ENCODE measurements at places on chromosomes 6 and 20. TPM values are rescaled to one million over a fixed set of nuclear protein-coding genes. Genes with fewer than 3 reads are reported as not detected.
A peak's percentile ranks its signal among the peaks of the same experiment; 100 is the strongest.

GRCh38 chr20:57672164-57672563 lies 37.7 kb downstream of the PMEPA1 start:
- no peak overlapping the region for H3K4me3 ChIP-seq
- no peaks in the 10 kb centered on the region for H3K27me3 ChIP-seq
- no peak overlapping the region for H3K27ac ChIP-seq
- H3K36me3 ChIP-seq: no peaks in the 10 kb centered on the region
- peaks cover 5% of the 10 kb centered on the region for H3K4me1 ChIP-seq

GRCh38 chr6:21084656-21085055 lies 508.9 kb upstream of the SOX4 start:
- no peaks in the 10 kb centered on the region for H3K36me3 ChIP-seq
- H3K4me3 ChIP-seq: no peak overlapping the region
- no peaks in the 10 kb centered on the region for H3K27me3 ChIP-seq
- H3K4me1 ChIP-seq: no peaks in the 10 kb centered on the region
- no peak for DNase-seq

DNA sequence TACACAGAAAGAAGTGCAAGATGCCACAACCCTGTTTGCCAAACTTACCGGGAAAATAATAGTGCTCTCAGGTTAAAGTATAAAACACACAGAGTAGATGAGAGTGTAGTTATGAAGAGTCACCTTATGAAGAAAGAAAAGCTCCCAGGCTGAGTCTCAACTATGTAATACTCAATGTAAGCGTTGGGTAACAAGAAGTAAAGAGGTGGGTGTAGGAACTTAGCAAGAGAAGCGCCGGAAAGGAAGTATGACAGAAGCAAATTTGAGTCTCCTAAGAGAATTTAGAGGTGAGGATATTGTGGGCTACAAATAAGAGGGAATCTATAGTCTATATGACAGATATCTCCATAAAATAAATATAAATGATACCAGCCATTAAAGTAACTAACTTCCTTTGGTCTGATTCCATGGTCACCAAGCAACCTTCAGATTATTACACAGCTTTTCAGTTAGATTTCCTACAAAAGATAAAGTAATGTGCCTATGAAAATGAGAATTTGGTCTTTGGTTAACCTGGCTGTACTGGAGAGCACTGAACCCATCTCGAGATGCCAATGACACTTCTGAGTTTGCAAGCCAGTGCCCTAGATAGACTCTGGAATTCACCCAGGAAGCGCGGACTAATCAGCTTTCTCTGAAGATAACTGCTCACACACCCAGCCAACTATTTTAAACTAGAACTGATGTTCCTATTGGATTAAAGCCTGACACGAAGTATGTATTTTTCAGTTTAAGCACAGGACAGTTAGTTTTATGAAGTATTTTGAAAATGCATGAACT lies 1.8 kb downstream of the TUBE1 start:
- no peaks in the 10 kb centered on the region for H3K36me3 ChIP-seq
- H3K4me1 ChIP-seq: no peaks in the 10 kb centered on the region
- no peaks in the 10 kb centered on the region for H3K27me3 ChIP-seq
- no peak overlapping the region for H3K4me3 ChIP-seq

DNA sequence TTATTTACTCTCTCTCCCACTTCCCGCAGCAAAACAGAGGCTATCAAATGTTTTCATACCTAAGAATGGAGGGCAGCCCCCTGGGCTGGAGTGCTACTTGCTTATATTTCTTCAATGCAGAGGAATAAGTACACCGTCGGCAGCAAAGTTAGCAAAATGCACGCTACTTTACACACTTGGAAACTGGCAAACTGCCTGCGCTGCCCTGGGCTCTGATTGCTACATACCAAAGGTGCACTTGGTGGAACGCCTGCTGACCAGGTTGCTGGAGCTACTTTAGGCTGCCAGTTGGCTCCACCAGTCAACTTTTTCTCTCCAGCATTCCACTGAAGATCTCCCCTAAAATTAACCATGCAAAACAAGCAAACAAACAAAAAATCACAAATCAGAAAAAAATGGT lies 62.4 kb downstream of the PRSS35 start:
- H3K36me3 ChIP-seq: no peaks in the 10 kb centered on the region
- no peaks in the 10 kb centered on the region for H3K27me3 ChIP-seq
- no peak overlapping the region for H3K4me3 ChIP-seq
- no peaks in the 10 kb centered on the region for H3K4me1 ChIP-seq
- DNase-seq: no peak

DNA sequence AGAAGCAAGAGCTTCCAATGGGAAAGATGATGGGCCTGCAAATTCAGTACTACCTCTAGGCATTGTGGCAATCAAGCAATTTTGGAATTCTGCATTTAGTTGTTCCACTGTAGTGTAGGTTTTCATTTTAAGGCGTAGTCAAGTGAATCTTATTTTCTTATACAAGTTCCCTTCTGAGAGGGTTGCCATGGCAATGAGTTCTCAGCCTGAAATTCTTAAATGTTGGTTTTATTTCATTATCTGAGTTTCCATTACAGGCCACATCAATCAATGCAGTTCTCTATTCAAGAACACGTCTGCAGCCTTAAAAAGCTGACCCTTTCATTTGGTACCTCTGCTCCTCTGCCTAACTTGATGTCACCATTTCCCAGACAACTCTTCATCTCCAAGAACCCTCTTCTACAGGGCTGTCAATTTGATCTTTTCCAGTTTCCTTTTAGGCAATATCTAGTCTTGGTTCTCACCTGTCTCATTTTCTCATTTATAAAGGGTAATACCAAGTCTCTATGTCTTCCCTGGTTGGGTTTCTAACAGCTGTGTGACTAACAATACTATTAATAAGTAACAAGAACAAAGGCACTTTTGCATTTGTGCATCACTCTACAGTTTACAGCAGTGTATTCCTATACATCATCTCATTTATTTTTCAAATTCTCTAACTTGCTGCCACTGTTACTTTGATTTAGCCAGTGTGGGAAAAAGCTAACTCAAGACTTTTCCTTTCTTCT lies 898.2 kb upstream of the FLRT3 start:
- DNase-seq: no peak
- H3K4me1 ChIP-seq: no peaks in the 10 kb centered on the region
- no peaks in the 10 kb centered on the region for H3K27me3 ChIP-seq
- H3K36me3 ChIP-seq: no peaks in the 10 kb centered on the region
- no peak overlapping the region for H3K27ac ChIP-seq
- H3K4me3 ChIP-seq: no peak overlapping the region

GRCh38 chr6:151765444-151765886 lies 42.0 kb upstream of the ESR1 start:
- H3K36me3 ChIP-seq: no peaks in the 10 kb centered on the region
- H3K4me3 ChIP-seq: no peak overlapping the region
- H3K27me3 ChIP-seq: no peaks in the 10 kb centered on the region
- H3K4me1 ChIP-seq: no peaks in the 10 kb centered on the region
- peak; percentile 36 for DNase-seq

DNA sequence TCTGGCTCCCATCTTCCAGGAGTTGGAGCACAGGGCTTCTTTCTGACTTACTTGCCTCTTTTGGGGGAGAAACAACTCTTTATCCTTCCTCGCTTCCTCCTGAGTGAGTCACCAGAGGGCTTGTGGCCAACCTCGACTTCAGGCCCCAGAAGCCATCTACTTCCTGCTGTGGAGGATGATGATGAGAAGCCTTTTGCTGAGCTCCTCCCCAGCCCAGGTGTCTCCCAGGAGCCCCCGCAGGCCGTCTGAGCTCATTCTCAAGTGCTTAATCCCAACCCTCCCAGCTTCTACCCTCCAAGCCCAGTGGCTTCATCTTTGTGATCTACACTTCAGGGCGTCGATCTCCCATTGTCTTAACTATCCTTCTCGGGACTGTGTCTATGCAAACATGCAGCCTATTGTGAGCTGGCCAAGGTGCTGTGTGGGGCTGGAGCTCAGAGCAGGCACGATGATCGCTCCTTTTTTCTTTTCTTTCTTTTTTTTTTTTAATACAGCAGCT lies 27.9 kb downstream of the SDCBP2 start:
- no peaks in the 10 kb centered on the region for H3K4me1 ChIP-seq
- no peak overlapping the region for H3K4me3 ChIP-seq
- no peaks in the 10 kb centered on the region for H3K27me3 ChIP-seq
- no peak overlapping the region for H3K27ac ChIP-seq
- no peaks in the 10 kb centered on the region for H3K36me3 ChIP-seq

AIF1 gene
- total RNA-seq: 25.6 TPM

NOX3 gene
- total RNA-seq: not detected

PPP1R3G gene
- total RNA-seq: 0.26 TPM
